ENCODE measurements at places on chromosomes 1 and 21.

DNA sequence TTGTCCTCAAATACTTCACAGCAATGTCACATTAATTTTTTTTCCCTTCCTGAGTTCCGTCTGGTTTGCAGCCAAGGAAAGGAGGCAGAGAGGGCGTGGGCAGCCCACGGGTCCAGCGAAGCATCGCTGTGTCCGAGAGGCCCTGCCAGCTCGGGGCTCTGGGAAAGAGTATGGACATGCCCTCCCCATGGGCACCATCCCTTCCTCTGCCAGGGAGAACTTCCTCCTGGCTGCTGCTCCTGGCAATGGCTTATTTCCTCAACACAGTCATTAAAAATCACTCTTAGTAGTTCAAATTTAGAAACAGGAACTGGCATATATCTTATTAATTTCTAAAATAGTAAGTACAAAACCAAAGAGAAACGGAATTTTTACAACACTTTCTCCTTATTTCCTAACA is 115.4 kb downstream of the RIPK4 start:
- no peak for DNase-seq

- no peak for DNase-seq
These were observed 1.6 kb upstream of the MARK1 start for GRCh38 chr1:220526294-220526693.

- DNase-seq, result no peak
These were observed 42.7 kb downstream of the L1TD1 start for GRCh38 chr1:62237361-62237760.

DNA sequence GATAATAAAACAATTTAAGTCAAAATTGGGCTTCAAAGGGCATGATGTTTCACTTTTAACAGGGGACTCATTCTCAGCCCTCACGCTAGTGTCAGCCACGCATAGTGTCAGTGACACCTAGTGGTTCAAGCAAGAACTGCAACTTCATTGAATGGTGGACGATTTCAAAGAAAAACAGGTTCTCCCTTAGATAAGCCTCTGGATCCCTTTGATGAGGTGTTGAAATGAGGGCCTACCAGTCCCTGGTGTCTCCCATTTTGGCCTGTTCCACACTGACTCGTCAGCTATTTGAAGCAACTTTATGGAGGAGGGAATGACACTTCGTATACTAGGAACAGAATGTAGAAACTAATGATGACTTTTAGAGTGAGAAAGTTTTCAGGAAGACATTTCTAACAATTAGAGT is 56.2 kb downstream of the FCRL5 start:
- no peak for DNase-seq

DNA sequence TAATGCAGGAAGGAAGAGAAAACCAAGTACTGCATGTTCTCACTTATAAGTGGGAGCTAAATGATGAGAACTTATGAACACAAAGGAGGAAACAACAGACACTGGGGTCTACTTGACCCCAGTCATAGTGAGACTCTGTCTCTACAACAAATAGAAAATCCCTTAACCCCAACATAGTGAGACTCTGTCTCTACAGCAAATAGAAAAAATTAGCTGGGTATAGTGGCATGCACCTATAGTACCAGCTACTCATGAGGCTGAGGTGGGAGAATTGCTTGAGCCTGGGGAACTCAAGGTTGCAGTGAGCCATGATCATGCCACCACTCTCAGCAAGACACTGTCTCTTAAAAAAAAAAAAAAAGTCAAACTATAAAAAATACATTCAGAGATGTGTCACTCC is 42.7 kb downstream of the GIPC2 start:
- no peak for DNase-seq

DNA sequence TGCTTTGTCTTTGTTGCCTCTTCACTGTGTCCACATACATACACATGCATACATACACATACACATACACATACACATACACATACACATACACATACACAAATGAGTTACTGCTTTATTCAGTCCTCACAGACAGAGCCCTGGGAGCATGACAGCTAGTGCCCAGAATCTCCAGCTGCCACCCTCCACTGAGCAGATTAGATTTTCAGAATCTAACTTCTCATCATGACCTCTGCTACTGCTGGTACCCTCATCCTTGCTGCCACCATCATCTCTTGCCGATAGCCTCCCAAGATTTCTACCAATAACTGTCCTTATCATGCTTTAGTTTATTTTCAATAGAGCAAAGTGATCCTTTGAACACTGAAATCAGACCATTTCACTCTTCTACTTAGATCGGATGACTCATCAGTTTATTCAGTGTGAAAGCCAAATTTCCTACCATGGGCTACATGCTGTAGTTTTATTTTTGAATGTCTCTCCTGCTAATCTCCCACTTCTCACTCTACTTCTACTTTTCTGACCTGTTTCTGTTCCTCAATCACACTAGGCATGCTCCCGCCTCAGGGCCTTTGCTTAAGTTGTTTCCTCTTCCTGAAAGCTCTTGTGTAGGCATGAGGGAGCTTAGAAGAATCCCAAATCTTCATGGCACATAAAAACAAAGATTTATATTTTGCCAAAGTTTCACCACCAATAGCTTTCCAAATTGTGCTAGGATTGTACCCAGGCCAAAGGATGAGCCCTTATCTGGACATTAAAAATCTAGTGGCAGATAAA is 43.0 kb downstream of the ATP6V1G3 start:
- no peak for DNase-seq

- DNase-seq, result no peak
These were observed 35.2 kb downstream of the GORAB start for GRCh38 chr1:170567214-170567613.

- DNase-seq, result no peak
These were observed 24.4 kb downstream of the ZNF697 start for GRCh38 chr1:119623678-119624077.

GRCh38 chr1:55073187-55073916 is 34.0 kb downstream of the PCSK9 start:
- DNase-seq, result no peak

DNA sequence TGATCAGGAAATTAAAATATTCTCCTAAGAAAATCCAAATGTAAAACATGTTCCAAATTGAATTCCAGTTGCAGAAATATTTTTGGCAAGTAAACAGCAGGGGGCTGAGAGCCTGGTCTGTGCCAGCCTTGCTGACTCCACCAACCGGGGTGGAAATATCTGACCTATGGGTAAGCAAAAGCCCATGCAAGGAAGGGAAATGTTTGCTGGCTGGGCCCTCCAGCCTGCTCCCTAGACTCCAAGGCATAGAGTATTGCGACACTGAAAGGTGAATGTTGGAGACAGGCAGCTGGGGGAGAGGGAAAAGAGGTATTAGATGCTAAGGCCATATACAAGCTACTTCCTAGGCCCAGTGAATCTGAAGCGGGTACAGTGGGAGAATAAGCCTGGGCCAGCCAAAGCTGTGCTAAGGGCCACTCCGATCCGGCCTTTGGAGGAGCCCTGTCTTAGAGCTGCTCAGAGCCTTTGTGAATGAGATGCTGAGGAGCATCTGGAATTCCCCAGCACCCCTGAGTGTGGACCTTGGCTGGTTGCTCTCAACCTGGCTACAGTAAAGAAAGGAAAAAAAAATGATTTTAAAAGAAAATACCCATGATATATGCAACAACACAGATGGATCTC is 24.9 kb upstream of the ATP1B1 start:
- DNase-seq, result no peak

- DNase-seq, result peak; percentile 28
These were observed 25.0 kb downstream of the CRYAA start for GRCh38 chr21:43193651-43194302.

GRCh38 chr1:91876040-91876470 is 9.9 kb downstream of the TGFBR3 start:
- no peak for DNase-seq

GRCh38 chr1:119361205-119361604 is 7.4 kb upstream of the HAO2 start:
- no peak for DNase-seq

GRCh38 chr1:164648636-164649035 is 89.7 kb downstream of the PBX1 start:
- no peak for DNase-seq

DNA sequence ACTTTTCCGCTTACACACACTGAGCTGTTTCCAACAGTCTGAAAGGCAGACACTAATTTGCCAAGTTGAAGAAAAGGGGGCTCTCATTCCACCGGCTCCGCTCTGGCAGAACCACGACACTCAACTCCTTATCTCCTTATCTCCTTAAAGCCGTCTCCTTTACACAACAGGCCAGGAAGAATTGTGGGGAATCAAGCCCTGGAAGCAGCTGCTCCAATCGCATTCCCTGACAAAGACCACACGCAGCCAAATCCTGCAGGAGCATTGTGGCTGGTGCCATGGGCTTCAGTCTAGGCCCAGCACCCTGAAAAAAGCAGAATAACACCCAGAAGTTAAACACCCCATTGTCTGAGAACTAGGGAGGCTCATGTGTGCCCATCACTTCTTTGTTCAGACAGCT is 24.1 kb downstream of the SUSD4 start:
- no peak for DNase-seq

GRCh38 chr21:45299026-45299863 is 11.6 kb upstream of the POFUT2 start:
- DNase-seq, result no peak

GRCh38 chr21:33817663-33818451 is 97.7 kb downstream of the ATP5PO start:
- no peak for DNase-seq

- no peak for DNase-seq
These were observed at the start of gene ATP6V1G3 for GRCh38 chr1:198540580-198540979. ATP6V1G3 (minus strand) TSS chr1:198540680; CDS start chr1:198540650, 30 bp downstream.

- no peak for DNase-seq
These were observed 84.9 kb downstream of the KIF14 start for GRCh38 chr1:200535605-200536004.

All from activated naive CD8-positive, alpha-beta T cell treated with anti-CD3 and anti-CD28 coated beads, Interleukin-2, amount 10 ng/mL, durations not matched to agents 7 days and 5 days (primary cell).